SW480 (cell line): ENCODE measurements at places on chromosomes 7 and 10.
A peak's percentile ranks its signal among the peaks of the same experiment; 100 is the strongest.

GRCh38 chr10:120705309-120705708 lies 145.9 kb upstream of the WDR11 start:
- no peak for DNase-seq

DNA sequence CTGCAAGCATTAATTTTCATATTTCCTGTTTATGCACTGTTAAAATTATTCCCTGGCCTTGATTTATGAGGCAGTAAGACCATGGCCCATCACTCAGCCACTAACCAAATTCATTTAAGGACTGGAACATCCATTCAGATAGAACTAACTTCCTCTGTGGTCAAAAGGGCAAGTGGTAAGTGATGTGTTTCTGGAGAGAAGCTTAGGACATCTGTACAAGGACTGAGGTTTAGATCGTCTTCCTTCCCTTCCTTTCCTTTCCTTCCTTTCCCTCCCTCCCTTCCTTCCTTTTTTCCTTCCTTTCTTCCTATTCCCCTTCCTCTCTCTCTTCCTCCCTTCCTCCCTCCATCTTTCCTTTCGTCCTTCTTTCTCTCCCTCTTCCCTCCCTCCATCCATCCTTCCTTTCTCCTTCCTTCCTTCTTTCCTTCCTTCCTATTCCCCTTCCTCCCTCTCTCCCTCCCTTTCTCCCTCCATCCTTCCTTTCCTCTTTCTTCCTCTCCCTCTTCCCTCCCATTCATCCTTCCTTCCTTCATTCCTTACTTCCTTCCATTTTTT lies 1019.4 kb downstream of the TYW1 start:
- no peak for DNase-seq

- peak; percentile 98 for DNase-seq
Measured at GRCh38 chr10:87861953-87862678, 1.2 kb downstream of the KLLN start.

GRCh38 chr10:11789956-11790355 lies 33.2 kb upstream of the PROSER2 start:
- DNase-seq = no peak

- DNase-seq = no peak
Measured at GRCh38 chr7:7920056-7920455, 48.5 kb upstream of the GLCCI1 start.

- DNase-seq = peak; percentile 44
Measured at GRCh38 chr10:29496341-29497162, 138.2 kb downstream of the SVIL start.

- no peak for DNase-seq
Measured at GRCh38 chr7:82291931-82292330, 151.6 kb downstream of the CACNA2D1 start.

- peak; percentile 64 for DNase-seq
Measured at GRCh38 chr7:47535704-47536628, 45.9 kb downstream of the TNS3 start.

- peak; percentile 55 for DNase-seq
Measured at GRCh38 chr7:146654048-146654447, 537.4 kb downstream of the CNTNAP2 start.

GRCh38 chr7:72751378-72751777 lies 76.6 kb downstream of the TYW1B start:
- no peak for DNase-seq

GRCh38 chr10:16141499-16141898 lies 281.2 kb upstream of the MINDY3 start:
- DNase-seq = no peak

- DNase-seq = no peak
Measured at GRCh38 chr10:1256432-1256725, 200.2 kb downstream of the WDR37 start.

GRCh38 chr7:145219461-145219860 lies 383.6 kb upstream of the TPK1 start:
- DNase-seq = no peak

- no peak for DNase-seq
Measured at GRCh38 chr7:122257056-122257455, 47.5 kb downstream of the FEZF1 start.

- peak; percentile 79 for DNase-seq
Measured at GRCh38 chr7:30596014-30596641, 1.4 kb downstream of the GARS1 start.

DNA sequence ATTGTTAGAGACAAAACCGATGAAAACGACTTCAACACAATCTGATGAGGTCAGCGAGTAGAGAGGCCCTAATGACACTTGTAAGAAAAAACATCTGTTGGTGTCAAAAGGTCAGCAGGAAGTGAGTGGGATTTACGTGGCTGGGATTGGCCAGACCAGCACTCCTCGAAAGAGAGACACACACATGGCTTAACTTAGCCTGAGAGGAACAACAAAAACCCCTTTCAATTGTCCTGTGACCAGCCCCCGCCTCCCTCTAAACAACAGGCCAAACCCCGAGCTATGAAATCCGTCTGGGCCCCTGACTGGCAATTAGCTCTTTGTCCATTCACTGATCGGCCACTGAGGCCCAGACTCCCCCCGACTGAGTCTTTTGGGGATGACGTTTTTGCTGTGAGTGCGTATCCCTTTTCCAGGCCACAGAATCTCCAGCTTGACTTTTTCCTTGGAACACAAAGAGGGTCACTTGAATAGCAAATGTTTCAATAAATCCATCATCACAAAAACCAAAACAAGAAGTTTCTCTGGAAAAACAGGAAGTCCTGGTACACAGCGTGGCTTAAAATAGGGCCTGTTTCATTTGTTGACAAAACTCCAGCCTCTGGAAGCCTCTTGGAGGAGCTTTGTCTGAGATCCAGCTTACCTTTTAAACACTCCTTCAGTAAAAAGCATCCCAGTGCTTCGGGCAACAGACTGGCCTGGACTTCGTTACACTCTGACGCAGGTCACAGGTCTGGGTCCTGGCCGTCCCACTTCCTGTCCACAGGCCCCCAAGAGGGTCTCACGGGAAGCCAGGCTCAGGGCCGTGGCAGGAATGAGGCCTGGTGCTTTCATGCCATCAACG lies 103.0 kb downstream of the CTBP2 start:
- DNase-seq = no peak

DNA sequence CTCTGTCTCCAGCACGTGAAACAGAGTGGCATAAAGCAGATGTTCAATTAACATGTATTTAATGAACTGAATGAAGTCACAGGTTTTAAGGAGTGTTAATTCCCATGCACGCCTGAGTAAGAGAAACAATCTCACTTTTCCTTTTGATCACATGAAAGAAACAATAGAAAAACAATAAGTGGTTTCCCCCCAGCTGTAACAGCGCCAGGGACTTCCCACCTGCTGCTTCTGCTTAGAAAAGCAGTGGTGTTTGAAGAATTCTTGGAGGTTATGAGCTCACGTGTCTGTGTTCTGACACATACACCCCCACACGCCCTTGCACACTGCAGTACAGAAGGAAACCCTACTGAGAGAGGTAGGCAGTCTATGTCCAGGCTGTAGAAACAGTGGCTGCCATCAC lies 51.3 kb upstream of the FRMD4A start:
- DNase-seq = no peak

DNA sequence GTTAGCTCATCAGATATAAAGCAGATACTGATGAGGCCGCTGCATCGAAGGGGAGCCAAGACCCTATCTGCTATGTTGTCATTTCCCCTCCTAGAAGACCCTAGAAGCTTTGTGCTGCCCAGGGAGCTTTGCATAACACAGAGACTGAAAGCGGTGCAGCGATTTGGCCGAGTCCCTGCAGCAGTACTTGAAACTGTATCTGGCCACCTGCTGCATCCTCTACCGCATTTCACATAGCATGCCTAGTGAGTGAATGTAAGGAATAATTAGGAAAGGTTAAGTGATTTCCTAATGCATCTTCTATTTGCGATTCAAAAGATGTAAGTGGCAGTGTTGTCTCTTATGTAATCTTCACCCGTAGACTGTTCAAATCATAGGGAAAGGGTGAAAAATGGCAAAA lies 106.7 kb downstream of the LRMDA start:
- no peak for DNase-seq

DNA sequence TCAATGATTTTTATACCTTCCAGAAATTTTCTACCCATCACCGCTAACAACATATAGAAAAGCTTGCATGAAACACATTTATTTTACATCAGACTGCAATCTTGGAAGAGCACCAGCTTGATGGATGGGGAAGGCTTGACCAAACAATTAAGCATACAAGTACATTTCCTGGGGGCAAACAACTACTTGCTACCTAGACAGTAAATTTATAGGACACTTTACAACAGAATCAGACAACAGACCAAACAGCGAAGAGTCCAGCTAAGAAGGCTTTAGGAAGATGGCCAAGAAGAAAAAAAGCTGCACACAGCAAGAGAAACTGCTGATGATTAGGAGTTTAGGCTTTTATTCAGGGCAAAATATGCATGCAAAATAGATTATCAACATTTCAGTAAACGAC lies 8.0 kb downstream of the AASS start:
- DNase-seq = no peak

DNA sequence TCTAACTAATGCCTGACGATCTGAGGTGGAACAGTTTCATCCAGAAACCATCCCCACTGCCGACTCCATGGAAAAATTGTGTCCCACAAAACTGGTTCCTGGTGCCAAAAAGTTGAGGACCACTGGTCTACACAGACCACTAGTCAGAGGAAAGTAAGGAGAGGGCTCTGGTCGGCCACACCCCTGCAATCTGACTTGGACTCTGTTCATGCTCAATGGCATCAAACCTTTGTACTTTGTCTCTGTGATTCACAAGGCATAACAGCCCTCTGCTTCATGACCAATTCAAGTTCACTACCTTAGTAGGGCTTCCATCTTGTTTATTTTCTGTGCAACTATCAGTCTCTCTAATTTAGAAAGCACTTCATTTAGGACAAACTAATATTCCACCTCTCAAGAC lies 1.8 kb downstream of the TUBAL3 start:
- DNase-seq = no peak

DNA sequence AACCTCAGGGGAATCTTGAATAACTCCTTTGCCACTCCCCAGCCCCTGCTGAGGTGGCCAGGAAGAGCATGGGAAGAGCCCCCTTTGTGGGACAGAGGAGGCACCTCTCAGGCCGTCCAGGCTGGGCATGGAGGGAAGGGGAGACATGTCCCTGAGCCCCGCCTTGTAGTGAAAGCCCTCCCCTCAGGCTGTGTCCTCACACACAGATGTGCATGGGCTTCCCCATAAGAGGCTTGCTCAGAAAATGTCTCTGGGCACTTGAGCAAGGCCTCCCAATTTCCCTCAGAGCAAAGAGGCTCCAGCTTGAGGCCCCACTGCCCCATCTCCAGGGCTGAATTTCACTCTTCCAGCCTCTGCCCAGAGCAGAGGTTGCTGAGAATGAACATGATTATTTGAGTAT lies 3.8 kb downstream of the TMEM72 start:
- DNase-seq = no peak

GRCh38 chr10:43419997-43420368 lies 11.0 kb upstream of the HNRNPF start:
- no peak for DNase-seq

- DNase-seq = peak; percentile 8
Measured at GRCh38 chr10:22550732-22551131, 163.6 kb downstream of the PIP4K2A start.

GRCh38 chr7:128082431-128082830 lies 51.2 kb upstream of the LRRC4 start:
- DNase-seq = no peak

DNA sequence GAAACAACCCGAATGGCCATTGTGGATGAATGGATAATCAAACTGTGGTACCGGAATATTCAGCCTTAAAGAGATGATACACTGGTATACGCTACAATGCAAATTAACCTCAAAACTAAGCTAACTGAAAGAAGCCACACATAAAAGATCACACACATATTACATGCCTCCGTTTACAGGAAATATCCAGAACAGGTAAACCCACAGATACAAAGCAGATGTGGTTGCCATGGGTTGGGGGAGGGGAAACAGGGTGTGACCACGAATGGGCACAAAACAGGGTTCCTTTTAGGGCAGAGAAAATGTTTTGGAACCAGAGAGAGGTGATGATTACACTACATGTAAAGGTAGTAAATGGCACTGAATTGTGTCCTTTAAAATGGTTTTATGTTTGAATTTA lies 16.6 kb downstream of the ESYT2 start:
- no peak for DNase-seq

- no peak for DNase-seq
Measured at GRCh38 chr7:78777829-78778228, 675.6 kb downstream of the MAGI2 start.

GRCh38 chr10:12400266-12400931 lies 51.1 kb downstream of the CAMK1D start:
- no peak for DNase-seq

GRCh38 chr7:150404805-150405583 lies 25.9 kb downstream of the ZNF775 start:
- DNase-seq = peak; percentile 87

DNA sequence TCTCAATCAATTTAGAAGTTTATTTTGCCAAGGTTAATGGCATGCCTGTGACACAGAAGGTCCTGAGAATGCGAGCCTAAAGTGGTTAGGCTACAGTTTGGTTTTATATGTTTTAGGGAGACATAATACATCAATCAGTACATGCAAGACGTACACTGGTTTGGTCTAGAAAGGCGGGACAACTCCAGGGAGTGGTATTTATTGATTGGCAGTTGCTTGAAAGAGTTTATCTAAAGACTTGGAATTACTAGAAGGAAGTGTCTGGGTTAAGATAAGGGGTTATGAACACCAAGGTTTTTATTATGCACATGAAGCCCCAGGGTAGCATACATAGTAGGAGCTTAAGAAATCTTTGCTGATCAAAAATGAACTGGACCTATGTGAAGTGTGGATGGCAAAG lies 21.5 kb downstream of the NPVF start:
- DNase-seq = no peak

DNA sequence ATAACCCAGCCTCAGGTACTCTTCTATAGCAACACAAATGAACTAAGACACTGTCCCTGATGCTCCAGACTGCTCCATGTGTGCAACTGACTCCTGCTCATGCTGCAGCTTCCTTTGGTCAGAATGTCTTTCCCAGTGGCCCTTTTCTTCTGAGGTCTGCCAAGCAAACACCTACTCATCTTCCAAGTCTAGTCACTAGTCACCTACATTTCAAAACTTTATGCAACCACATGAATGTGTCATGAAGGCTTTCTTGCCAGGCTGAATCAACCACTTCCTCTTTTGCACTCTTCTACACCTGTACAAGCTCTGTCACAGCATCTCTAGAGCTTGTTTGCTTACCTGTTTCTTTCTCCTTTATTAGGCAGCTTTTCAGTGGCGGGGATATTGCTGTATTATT lies 75.8 kb downstream of the LSMEM1 start:
- peak; percentile 18 for DNase-seq
